NCI-H2171 (cell line): ENCODE measurements at places on chromosomes 16 and 17.
A peak's percentile ranks its signal among the peaks of the same experiment; 100 is the strongest.

DNA sequence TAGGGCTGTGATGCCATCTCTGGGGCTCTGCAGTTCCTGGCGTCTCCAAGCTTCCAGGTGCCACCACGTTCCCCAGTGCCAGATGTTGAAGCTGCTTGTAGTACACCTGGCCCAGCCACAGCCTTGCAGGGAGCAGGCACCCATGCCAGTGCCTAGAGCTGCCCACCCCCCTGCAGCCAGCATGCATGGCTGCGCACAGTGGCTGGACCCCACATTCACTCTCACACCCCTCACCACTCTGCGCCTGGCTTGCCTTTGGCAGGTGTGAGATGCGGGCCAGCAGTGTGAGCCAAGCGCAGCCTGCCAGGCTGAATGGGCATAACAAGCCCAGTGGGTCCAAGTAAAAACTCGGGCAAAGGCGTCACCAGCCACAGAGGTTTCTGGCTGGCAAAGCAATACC is 75.4 kb upstream of the CHMP6 start:
- DNase-seq: no peak

DNA sequence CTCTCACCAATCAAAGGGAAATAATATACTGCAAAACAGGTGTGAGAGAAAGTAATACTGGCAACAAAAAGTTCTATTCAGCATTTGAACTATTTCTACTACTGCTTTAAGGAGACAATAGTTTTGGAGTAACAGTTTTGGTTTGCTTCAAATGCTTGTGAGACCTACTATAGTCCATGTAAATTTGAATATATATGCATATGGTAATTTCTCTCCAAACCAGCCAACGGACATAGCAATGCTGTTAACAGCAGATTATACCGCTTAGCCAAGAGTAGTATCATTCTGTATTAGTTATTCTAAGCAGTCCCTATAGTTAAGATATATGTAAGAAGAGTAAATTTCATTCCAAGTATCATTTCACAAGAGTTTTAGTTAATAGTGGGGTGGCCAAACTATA is 18.5 kb downstream of the PHLPP2 start:
- no peak for DNase-seq

DNA sequence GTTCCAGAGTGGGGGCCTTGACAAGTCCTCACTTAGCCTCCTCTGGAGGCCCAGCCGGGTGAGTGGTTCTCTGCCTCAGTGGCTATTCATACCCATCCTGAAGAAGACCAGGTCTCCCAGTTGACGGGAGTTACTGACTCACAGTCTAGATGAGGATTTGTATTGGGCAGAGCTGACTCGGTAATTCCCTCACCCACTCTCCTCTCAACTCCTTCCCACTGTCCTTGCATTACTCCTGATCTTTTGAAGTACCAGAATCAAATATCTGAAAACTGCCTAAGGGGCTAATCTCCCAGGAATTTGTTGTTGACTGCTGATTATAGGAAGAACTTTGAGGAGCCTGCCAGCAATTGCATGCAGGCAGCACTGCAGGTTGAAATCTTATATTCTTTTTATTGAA is 14.2 kb downstream of the SAP30BP start:
- no peak for DNase-seq

- no peak for DNase-seq
Observed at GRCh38 chr17:77025781-77026180, 115.0 kb upstream of the SEC14L1 start.

GRCh38 chr17:16345565-16345964 is 7.7 kb downstream of the CENPV start:
- DNase-seq: no peak

- no peak for DNase-seq
Observed at GRCh38 chr17:71383091-71383490, 737.7 kb upstream of the SOX9 start.

GRCh38 chr17:40576113-40576740 is 11.0 kb upstream of the CCR7 start:
- DNase-seq: no peak

GRCh38 chr17:43536236-43536992 is 9.7 kb downstream of the ETV4 start:
- DNase-seq: peak; percentile 14
